ENCODE measurements at places on chromosomes 3 and 15. TPM values are rescaled to one million over a fixed set of nuclear protein-coding genes. Genes with fewer than 3 reads are reported as not detected.

DNA sequence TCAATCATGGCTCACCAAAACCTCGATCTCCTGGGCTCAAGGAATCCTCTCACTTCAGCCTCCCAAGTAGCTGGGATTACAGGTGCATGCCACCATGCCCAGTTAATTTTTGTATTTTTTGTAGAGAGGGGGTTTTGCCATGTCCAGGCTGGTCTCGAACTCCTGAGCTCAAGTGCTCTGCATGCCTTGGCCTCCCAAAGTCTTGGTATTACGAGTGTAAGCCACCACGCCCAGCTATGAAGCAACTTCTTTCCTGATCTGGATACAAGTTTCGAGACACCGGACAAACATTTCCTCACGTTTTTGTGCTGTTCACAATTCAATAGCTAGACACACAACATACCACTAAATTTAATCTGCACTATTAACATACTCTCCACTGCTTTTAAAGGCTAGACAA lies 3.4 kb upstream of the SYNM start:
- DNase-seq, result no peak

DNA sequence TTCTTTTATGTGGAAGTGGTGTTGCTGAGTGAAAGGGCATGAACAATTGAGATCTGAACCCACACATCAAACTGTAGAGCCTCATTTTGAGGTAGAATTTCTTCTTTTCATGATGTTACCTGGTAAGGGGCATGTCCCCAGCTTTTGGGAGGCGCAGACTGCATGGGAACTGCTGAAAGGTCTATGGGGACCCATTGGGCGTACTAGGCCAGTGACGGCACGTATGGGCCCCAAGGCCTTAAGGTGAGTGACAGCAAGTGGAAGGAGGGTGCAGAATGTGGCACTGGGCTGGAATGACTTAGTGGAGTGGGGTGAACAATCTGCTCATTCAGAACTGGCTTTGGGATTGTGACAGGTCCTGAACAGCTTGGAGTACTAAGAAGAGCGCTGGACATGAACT lies 123.6 kb upstream of the RGMA start:
- no peak for DNase-seq

- DNase-seq, result no peak
These were observed 799.8 kb downstream of the DIPK2A start for GRCh38 chr3:144771381-144771870.

- DNase-seq, result no peak
These were observed 200.4 kb upstream of the TBC1D5 start for GRCh38 chr3:17942856-17943255.

DNA sequence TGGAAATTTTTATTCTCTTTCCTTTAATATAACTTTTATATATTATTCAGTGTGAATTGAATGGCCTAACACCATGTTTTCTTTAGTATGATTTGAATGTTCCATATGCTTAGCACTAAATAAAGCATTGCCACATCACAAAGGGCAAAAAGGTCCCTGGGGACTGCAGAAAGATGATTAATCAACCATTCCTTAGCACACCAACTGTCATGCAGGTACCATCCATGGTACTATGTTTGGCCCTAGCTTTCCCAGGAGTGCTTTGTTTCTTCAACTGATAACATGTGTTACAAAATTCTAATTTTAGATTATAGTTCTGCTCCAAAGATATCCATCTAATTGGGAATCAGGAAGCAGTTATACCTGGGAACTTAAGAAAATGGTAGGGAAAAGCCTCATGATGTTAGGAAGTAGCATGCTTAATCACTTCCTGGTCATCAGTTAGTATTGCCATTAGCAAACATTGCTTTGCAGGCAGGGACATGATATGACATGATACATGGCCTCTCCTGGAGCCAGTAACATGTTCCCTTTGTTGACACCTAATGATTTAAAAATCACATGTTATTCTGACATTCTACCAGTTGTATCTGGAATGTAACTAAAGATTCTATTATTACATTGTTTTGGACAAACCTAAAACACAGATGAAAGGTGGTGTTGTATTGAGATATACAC lies 712.6 kb upstream of the GBE1 start:
- no peak for DNase-seq

IL17RC gene
- total RNA-seq, result 15.3 TPM

ATG3 gene
- total RNA-seq, result 64.1 TPM

ACP3 gene
- 0.62 TPM for total RNA-seq
